ENCODE measurements at places on chromosomes 13 and 19.

DNA sequence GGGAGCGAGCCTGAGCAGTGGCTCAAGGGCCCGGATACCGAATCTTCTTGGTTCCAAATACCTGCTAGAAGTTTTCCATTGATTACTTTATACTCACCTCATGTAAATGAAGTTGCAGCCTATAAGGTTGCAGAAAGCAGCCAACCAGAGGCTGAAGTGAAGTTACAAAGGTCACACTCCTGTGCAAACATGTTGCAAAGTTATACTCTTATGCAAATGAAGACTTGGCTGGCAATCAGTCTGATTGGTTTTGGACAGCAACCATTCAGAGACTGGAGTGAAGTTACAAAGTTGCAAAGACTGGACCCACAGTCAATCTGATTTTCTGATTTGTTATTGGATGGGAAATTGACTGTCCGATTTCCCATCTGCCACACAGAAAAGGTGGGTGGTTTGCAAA, 152.5 kb downstream of the GGACT start:
- DNase-seq, result no peak

DNA sequence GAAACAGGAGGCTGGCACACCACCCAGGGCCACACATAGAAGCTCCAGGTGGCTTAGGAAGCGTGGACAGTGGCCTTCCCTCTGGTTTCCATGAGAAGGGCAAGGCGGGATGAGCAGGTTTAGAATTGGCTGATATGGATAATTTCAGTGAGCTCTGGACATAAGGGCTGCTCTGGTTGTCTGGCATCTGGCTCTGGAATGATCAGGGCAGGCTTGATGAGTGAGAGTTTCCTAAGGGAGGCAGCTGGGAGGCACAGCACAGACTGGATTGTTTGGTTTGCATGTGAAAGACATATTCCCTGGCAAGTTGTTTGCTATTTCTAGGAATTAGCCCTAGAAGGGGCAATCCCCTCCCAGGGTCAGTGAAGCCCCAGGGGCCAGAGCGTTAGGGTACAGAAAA, 129.5 kb downstream of the ATP8A2 start:
- no peak for DNase-seq

GRCh38 chr13:110331362-110331761, 24.3 kb downstream of the COL4A2 start:
- no peak for DNase-seq

DNA sequence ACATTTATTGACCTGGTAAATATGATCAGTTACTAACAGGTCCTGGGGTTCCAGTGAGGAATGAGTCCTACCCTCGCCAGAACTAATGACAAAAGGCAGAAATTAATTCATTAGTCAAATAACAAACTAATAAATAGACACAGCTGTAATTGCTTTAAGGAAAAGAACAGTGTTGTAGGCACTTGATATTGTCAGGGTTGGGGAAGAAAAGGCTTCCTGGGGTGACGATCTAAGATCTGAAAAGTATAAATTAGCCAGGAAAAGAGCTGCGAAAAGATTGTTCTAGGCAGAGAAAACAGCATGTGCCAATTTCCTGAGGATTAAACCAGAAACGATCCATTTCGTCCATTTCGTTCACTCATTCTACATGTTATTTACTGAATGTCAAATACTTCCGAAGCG, 670 bp upstream of the CHAF1A start:
- no peak for DNase-seq

DNA sequence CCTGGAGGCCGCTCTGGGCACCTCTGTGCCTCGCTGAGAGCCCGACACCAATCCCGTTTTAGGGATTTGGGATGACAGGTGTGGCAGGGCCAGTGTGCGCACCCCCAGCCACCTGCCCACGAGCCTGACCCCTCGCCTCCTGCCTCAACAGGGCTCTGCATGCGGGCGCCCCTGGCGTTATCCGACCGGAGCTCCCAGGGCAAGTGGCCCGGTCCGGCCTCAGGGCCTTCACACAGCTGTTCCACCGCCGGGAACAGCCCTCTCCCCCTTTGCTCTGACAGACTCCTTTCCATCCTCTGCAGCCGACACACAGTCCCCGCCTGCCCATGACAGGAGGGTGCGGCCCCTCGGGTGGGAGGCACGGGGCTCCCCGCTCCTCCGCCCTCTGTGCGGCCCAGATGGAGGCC, 7.1 kb upstream of the WDR18 start:
- no peak for DNase-seq

DNA sequence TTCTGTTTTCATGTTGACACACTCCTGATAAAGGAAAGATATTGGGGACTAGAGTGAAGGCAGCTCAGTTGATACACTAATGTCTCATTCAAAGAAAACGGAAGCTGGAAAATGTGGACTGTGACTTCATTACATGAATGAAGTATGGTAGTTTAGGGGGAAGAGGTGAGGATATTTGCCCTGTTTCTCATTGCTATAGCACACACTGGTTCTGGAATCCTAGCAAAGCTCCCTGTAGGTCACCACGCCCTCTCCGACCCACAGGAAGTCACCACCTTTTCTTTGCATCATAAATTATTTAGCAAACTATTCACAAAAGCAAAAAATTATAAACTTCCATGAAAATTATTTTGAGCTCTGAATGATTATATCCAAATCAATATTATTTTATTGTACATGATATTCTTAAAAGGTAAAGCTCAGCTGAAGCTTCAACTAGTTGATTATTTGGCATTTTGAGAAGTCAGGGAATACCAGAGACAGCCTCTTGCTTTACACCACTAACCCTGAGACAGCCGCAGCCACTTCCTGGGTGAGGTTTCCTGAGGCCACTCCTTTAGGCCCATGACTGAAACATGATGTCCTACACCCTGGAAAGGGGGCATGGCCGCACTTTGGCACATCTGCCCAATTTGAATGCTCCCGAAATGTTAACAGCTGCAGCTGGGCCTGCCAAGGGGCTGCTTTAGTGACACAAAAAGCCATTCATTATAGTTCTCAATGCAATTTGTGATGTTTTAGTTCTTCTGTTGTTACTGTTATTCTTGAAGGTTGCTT, 50.0 kb upstream of the WDFY2 start:
- DNase-seq, result no peak

DNA sequence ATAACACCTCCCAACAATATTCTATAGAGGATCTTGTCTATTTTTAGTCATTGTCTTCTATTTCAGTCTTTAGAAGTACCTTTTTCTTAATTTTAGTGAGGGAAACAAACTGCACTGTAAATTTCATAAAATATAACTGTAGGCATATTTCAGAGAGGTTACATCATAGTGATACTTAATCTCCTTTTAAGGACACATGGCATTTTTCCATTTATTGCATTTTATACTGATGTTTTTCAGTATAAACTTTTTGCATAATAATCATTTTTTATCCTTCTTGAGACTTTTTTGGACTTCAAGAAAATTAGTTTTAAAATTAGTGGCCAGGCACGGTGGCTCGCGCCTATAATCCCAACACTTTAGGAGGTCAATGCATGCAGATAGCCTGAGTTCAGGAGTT, 6.6 kb downstream of the ZNF700 start:
- no peak for DNase-seq

DNA sequence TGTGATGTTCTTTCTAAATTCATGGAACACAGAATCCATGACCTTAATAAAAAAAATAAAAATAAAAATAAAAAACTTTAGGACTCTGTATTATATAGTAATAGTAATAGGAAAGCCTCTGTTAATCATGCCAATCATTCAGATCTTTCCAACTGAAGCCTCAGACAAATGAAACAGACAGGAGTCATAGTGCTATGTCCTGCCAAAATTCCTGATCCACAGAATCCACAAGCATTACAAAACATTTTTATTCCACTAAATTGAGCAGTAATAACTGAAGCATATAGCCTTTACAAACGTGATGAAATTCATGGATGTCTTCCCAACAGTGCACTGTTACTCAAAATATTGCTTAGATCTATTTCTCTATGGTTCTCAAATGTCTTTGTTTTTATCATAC, 820.6 kb upstream of the PCDH9 start:
- no peak for DNase-seq

DNA sequence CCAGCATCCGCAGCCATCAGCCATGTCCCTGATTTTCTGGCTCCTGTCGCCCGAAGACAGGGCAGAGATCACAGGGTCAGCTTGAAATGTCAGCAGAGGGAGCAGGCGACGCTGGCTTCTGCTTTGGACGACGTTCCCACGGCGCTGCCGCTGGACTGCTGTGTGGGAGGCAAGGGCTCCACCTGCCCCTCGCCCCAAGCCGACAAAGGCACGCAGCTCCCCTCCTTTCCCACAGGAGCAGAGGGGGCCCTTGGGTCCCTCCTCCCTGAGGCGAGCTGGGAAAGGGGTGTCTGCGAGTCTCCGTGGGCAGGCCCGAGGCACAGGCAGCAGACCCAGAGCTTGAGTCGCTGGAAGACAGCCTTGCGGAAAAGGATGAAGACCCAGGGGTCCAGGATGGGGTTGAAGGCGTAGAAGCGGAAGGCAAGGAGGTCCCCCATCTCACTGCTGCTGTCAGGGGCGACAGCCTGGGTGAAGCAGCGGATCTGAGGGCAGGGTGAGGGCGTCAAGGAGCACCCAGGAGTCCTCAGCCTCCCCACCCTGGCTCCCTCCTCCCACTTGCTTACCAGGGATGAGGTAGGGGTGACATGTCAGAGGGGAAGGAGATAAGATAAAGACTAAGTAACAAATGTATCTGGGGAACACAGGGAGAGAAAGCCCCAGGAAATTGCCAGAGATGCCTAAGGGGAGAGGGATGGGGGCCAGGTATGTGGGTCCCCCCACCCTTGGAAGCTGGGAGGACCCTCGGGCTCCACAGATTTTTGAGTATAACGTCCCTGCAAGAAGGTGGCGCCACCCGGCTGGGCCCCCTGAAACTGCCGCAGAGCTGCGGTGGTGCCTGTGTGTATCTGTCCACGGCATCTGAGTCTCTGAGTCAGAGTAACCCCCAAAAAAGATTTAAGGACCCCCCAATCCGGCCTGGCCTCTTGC, 3.4 kb downstream of the PTGIR start:
- DNase-seq, result no peak

DNA sequence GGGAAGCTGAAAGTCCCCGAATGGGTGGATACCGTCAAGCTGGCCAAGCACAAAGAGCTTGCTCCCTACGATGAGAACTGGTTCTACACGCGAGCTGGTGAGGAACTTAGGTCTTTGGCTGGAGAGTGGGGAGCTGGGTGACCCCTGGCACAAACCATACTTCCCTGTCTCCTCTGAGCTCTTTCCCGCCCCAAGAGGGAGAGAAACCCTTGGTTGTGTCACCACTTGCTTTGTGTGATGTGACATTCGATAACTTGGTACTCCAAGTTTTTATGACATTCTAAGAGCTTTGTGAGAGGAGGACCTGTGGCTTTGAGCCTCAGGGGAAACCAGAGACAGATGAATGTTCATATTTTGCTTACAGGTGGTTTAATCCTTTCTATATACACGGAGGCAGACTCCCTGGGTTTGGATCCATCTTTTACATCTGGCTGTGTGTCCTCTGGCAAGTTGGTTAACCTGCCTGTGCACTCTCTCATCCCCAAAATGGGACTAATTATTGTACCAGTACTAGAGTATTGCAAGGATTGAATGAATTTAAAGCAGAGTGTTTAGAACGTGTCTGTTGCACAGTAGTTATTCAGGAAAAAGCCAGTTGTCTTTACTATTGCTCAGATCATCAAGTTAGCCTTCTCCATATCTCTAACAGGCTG, 1.2 kb downstream of the RPS19 start:
- no peak for DNase-seq

DNA sequence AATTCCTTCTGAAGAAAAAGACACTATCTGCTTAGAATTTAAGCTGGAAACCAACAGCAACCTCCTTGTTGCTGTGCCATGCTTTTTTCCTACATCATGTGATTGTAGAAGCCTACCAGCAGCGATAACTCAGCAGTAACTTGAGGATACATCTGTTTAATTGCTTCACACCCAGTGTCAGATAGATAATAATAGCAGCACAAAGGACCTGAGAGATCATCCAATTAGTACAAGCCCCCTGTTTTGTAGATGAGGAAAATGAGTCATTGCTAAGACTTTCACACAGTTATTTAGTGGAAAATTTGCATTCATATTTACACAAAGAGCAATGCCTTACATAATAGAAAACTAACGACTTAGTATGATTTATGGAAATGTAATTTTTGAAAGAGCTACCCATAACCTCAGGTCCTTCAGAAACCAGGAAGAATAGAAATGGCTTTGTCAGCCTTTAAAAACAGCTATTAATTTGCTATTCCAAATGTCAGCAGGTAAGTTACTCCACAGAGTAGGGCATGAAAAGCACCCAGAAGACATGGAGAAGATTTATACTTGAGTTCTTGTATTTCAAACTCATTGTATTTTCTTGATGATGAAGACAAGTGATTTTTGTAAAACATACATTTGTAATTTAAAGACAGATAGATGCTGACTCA, 93.7 kb upstream of the SGCG start:
- DNase-seq, result no peak

- no peak for DNase-seq
Observed at GRCh38 chr13:21987793-21988192, 316.9 kb downstream of the FGF9 start.

- DNase-seq, result no peak
Observed at GRCh38 chr19:49009828-49010227, 7.1 kb downstream of the LHB start.

GRCh38 chr13:30091035-30091434, 216.3 kb downstream of the KATNAL1 start:
- DNase-seq, result no peak

- DNase-seq, result no peak
Observed at GRCh38 chr13:32267836-32268439, 47.2 kb downstream of the ZAR1L start.

DNA sequence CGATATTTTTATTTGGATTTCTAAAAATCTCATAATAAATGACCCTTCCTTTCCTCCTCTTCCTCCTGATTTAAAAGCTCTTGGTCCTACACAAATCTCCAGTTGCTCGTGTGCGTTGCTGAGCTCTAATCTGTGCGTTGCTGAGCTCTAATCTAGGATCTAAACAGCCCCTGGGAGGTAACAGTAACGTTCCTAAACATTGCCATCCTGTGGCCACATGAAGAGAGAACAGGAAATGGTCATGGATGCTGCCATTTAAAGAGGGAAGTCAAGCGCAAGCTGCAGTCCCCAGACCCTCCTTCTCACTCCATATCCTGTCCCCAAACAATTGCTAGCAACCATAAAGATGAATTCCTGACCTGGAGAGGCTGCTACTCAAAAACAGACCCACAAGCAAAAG, 170.8 kb downstream of the NUFIP1 start:
- DNase-seq, result no peak

Data from NCI-H510A (cell line).